Calu3 (cell line): ENCODE measurements at places on chromosomes 12 and 14.
A peak's percentile ranks its signal among the peaks of the same experiment; 100 is the strongest.

GRCh38 chr14:106551265-106551664, 1024.9 kb downstream of the TMEM121 start:
- DNase-seq, result peak; percentile 22
- H3K27me3 ChIP-seq, result no peaks in the 10 kb centered on the region
- H3K36me3 ChIP-seq, result no peaks in the 10 kb centered on the region
- no peak overlapping the region for H3K27ac ChIP-seq

GRCh38 chr14:76100236-76100635, 51.5 kb upstream of the GPATCH2L start:
- DNase-seq, result no peak
- no peak overlapping the region for H3K4me3 ChIP-seq
- no peaks in the 10 kb centered on the region for H3K4me1 ChIP-seq
- H3K27me3 ChIP-seq, result peaks cover 72% of the 10 kb centered on the region
- H3K36me3 ChIP-seq, result no peaks in the 10 kb centered on the region

GRCh38 chr14:65392296-65392695, 20.2 kb upstream of the FUT8 start:
- no peak overlapping the region for H3K27ac ChIP-seq
- no peaks in the 10 kb centered on the region for H3K4me1 ChIP-seq
- no peaks in the 10 kb centered on the region for H3K27me3 ChIP-seq

- H3K4me1 ChIP-seq, result no peaks in the 10 kb centered on the region
- no peak for DNase-seq
- H3K36me3 ChIP-seq, result no peaks in the 10 kb centered on the region
- no peak overlapping the region for H3K27ac ChIP-seq
- no peak overlapping the region for H3K4me3 ChIP-seq
- no peaks in the 10 kb centered on the region for H3K27me3 ChIP-seq
Measured at GRCh38 chr14:60589442-60589841, 59.8 kb downstream of the SIX1 start.

DNA sequence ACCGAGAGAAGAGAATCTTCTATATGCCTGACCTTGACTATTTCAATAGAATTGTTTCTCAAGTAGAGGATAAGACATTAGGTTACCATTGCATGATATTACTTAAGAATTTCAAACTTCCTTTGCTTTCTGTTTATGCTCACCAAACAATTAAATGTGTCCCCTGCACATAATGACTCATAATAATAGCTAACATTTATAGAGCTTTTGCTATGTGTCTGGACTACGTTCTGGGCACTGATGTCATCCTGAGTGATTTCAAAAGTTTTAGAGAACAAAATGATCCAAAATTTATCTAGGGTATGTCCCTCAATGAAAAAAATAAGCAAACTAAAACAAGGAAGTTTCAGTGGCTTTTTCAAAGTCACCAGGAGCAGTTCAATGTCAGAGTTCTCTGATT, 38.8 kb downstream of the SLC15A5 start:
- no peak overlapping the region for H3K4me3 ChIP-seq
- DNase-seq, result no peak
- H3K27me3 ChIP-seq, result no peaks in the 10 kb centered on the region
- H3K36me3 ChIP-seq, result no peaks in the 10 kb centered on the region
- H3K27ac ChIP-seq, result no peak overlapping the region

GRCh38 chr12:131758016-131758739, 47.3 kb downstream of the SFSWAP start:
- DNase-seq, result no peak
- no peaks in the 10 kb centered on the region for H3K4me1 ChIP-seq
- no peak overlapping the region for H3K4me3 ChIP-seq
- H3K36me3 ChIP-seq, result peaks cover 71% of the 10 kb centered on the region
- no peaks in the 10 kb centered on the region for H3K27me3 ChIP-seq
- no peak overlapping the region for H3K27ac ChIP-seq

- peaks cover 7% of the 10 kb centered on the region for H3K4me1 ChIP-seq
- no peak overlapping the region for H3K27ac ChIP-seq
- no peak for DNase-seq
Measured at GRCh38 chr12:69388371-69388770, 28.8 kb downstream of the YEATS4 start.

- H3K36me3 ChIP-seq, result no peaks in the 10 kb centered on the region
- no peak for DNase-seq
- no peaks in the 10 kb centered on the region for H3K27me3 ChIP-seq
- no peaks in the 10 kb centered on the region for H3K4me1 ChIP-seq
Measured at GRCh38 chr14:77541905-77542304, 43.3 kb upstream of the ISM2 start.

- H3K27ac ChIP-seq, result no peak overlapping the region
- H3K4me1 ChIP-seq, result no peaks in the 10 kb centered on the region
- H3K27me3 ChIP-seq, result no peaks in the 10 kb centered on the region
Measured at GRCh38 chr14:102938191-102938590, 15.7 kb downstream of the AMN start.

GRCh38 chr12:131066886-131067490, 113.3 kb downstream of the ADGRD1 start:
- no peaks in the 10 kb centered on the region for H3K4me1 ChIP-seq
- H3K27ac ChIP-seq, result no peak overlapping the region
- no peak overlapping the region for H3K4me3 ChIP-seq
- H3K27me3 ChIP-seq, result peaks cover 53% of the 10 kb centered on the region

GRCh38 chr14:101970830-101971400, 6.5 kb downstream of the DYNC1H1 start:
- H3K36me3 ChIP-seq, result peaks cover 39% of the 10 kb centered on the region
- DNase-seq, result no peak
- H3K4me3 ChIP-seq, result peak overlapping the region; percentile 3
- H3K27me3 ChIP-seq, result no peaks in the 10 kb centered on the region

GRCh38 chr12:113844495-113845210, 121.5 kb downstream of the RBM19 start:
- peaks cover 5% of the 10 kb centered on the region for H3K36me3 ChIP-seq
- DNase-seq, result no peak
- no peak overlapping the region for H3K27ac ChIP-seq
- H3K4me1 ChIP-seq, result no peaks in the 10 kb centered on the region

DNA sequence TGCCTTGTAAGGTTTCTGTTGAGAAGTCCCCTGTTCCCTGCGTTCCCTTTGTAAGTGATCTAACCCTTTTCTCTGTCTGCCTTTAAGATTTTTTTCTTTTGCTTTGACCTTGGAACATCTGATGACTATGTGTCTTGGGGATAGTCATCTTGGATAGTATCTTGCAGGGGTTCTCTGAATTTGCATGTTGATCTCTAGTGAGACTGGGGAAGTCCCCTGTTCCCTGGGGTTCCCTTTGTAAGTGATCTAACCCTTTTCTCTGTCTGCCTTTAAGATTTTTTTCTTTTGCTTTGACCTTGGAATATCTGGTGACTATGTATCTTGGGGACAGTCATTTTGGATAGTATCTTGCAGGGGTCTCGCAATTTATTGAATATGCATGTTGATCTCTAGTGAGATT, 38.2 kb upstream of the TMX1 start:
- H3K27me3 ChIP-seq, result peaks cover 32% of the 10 kb centered on the region
- H3K27ac ChIP-seq, result no peak overlapping the region

DNA sequence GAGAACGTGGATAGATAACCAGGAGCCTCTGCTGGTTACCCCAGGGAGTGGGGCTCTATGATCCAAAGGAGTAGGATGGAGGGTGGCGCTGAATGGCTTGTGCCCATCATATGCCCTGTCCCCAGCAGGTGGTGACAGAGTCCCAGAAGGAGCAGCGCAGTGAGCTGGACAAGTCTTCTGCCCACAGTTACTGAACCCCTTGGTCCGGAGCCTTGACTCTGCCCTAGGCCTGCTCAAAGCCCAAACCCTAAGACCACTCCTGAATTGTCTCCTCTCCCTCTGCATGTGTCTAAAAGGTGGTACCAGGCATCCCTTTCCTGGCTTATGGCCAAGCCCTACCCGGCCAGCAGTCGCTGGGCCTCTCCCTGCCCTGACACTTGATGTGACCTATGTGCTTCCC, 3.2 kb downstream of the PRPH start:
- H3K36me3 ChIP-seq, result peaks cover 11% of the 10 kb centered on the region
- peak overlapping the region; percentile 60 for H3K4me3 ChIP-seq
- H3K27ac ChIP-seq, result no peak overlapping the region

DNA sequence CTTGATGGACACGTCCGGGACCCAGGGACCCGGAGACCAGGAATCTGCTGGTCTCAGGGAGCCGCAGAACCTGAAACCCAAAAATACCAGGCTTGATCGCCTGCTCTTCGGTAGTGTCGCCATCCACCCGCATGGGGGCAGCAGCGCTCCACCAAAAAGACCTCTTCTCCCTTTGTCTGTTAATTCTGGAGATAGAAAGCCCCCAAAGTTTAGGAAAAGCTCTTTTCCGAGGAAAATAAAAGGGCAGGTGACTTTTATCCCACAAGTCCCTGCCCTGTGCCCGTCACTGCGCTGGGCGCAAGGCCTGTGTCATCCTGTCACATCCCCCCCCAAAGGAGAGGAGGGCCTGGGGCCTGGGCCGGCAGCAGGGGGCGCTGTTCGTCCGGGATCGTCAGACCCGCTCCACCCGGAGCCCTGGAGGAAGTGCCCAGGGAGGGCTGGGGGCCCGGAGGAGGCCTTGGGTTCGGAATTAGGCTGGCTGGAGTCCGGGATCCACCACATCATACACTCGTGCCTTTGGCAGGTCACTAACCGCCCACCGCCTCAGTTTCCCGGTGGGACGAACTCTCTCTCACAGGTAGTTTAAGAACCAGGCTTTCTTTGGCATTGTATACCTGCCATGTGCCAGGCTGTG, 31.9 kb downstream of the DAD1 start:
- no peaks in the 10 kb centered on the region for H3K27me3 ChIP-seq
- peaks cover 42% of the 10 kb centered on the region for H3K36me3 ChIP-seq
- peak; percentile 89 for DNase-seq
- peak overlapping the region; percentile 96 for H3K27ac ChIP-seq
- H3K4me3 ChIP-seq, result peak overlapping the region; percentile 24

DNA sequence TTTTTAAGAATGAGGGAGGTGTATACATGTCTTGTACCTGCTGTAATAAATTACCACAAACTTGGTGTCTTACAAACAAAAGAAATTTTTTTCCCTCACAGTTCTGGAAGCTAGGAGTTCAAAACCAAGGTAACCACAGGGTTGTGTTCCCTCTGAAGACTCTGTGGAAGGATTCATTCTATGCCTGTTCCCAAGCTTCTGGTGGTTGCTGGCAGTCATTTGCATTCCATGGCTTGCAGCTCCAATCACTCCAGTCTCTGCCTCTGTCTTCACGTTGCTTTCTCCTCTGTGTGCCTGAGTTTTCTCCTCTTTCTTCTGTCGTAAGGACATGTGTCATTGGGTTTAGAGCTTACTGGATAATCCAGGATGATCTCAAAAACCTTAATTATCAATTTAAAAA, 15.4 kb upstream of the ZNF641 start:
- no peak overlapping the region for H3K27ac ChIP-seq
- DNase-seq, result no peak
- no peaks in the 10 kb centered on the region for H3K27me3 ChIP-seq
- no peaks in the 10 kb centered on the region for H3K36me3 ChIP-seq
- H3K4me3 ChIP-seq, result no peak overlapping the region
- H3K4me1 ChIP-seq, result no peaks in the 10 kb centered on the region

GRCh38 chr12:111825509-111825908, 16.5 kb upstream of the MAPKAPK5 start:
- H3K4me1 ChIP-seq, result no peaks in the 10 kb centered on the region
- no peak for DNase-seq
- H3K4me3 ChIP-seq, result no peak overlapping the region
- H3K36me3 ChIP-seq, result no peaks in the 10 kb centered on the region
- H3K27ac ChIP-seq, result no peak overlapping the region

DNA sequence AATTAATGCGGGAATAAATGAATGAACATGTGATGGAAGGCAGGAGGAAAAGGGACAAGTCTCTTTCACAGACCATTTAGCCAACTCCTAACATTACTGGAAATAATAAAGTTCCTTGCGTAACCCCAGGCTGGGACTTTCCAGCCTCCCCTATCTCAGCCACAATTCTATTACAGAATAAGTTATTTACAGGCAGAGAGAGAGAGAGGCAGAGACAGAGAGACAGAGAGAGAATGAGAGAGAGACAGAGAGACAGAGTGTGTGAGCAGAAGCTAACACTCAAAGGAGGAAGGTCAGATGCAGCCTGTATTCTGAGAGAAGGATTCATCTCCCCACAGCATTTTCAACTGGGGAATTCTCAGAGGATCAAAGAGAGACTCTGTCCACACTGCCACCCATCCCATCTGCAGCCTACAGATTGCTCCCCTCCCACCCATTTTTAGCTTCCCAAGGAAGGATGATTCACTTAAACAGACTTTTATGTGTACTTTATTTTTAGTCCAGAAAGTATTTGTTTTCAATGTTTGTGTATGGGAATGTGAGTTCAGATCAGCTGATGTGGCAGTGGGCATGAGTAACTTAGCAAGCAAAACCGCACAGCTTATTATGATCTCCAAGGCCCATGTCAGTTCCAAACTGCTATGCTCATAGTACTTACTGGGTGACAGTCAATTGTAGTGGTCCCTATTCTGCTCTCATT, 165.7 kb downstream of the CAND1 start:
- peaks cover 21% of the 10 kb centered on the region for H3K4me1 ChIP-seq
- no peak for DNase-seq
- no peak overlapping the region for H3K27ac ChIP-seq
- no peaks in the 10 kb centered on the region for H3K27me3 ChIP-seq
- no peaks in the 10 kb centered on the region for H3K36me3 ChIP-seq
- no peak overlapping the region for H3K4me3 ChIP-seq

GRCh38 chr12:116426391-116427136, 132.6 kb upstream of the MAP1LC3B2 start:
- no peak overlapping the region for H3K4me3 ChIP-seq
- no peaks in the 10 kb centered on the region for H3K27me3 ChIP-seq
- H3K27ac ChIP-seq, result no peak overlapping the region
- DNase-seq, result peak; percentile 51
- H3K36me3 ChIP-seq, result no peaks in the 10 kb centered on the region

GRCh38 chr12:13156277-13156676, 40.2 kb upstream of the EMP1 start:
- no peaks in the 10 kb centered on the region for H3K36me3 ChIP-seq
- H3K27ac ChIP-seq, result no peak overlapping the region
- no peaks in the 10 kb centered on the region for H3K4me1 ChIP-seq
- no peak overlapping the region for H3K4me3 ChIP-seq

DNA sequence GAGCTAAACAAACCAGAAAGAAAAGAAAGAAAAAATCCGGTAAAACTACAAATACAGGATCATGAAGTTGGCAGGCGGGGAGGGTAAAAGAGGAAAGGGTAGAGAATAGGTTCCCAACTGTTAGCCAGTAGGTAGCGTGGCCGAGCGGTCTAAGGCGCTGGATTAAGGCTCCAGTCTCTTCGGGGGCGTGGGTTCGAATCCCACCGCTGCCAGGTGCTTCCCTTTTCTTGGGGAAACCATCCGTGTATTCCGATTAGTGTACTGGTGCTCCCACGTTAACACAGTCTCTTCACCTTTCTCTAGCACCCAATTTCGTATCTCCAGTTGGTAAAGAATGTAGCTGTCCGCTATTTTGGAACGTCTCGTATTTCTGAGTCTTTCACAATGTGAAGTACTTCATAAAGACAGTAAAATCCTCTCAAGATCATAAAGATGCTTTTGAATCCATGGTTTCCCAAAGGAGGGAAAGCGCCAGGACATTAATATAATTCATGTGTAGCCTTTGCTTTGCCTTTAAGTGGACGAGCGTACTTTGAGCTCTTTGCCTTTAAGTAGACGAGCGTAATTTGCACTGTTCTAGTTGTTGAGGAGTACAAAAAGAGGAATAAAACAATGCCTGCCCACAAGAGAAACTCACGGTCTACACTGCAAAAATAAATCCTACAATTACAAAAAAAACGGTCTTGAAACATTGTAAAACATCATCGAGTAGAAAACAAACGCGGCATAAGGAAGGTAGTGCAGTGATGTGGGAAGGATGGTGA, 19.0 kb upstream of the RNASE12 start:
- peak; percentile 90 for DNase-seq
- H3K27me3 ChIP-seq, result no peaks in the 10 kb centered on the region
- no peaks in the 10 kb centered on the region for H3K4me1 ChIP-seq
- H3K36me3 ChIP-seq, result no peaks in the 10 kb centered on the region
